RPMI8226 (cell line): ENCODE measurements at places on chromosomes 2 and 18.

DNA sequence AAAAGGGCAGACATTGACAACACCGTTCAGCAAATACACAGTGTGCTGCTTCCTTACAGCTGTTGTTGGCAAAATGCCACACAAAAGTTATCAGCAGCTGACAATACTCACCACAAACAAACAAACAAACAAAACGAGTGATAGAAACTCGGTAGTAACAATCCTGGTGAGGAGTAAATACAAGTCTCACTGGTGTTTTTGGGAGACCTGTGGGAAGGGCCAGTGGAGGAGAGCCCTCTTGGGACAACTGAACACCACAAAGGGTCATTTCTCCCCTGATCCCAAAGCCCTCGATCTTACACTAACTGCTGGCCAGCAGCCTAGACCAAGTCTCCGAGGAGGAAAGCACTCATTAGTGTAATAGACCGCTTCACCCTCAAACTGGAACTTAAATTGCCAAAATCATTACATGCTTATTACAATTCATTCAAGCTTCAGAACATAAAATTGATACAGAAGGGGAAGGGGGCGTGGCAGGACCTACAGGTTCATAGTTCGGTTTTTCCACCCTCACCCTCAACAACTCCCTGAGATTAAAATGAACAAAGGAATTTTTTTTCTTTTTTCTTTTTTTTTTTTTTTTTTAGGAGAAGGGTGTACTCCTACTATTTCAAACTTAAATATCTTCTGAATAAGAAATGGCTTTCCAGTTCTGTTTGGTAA, 5.0 kb downstream of the AP1S3 start:
- no peak for DNase-seq

- no peak for DNase-seq
These were observed 9.2 kb upstream of the DNAH7 start for GRCh38 chr2:196077821-196078220.

DNA sequence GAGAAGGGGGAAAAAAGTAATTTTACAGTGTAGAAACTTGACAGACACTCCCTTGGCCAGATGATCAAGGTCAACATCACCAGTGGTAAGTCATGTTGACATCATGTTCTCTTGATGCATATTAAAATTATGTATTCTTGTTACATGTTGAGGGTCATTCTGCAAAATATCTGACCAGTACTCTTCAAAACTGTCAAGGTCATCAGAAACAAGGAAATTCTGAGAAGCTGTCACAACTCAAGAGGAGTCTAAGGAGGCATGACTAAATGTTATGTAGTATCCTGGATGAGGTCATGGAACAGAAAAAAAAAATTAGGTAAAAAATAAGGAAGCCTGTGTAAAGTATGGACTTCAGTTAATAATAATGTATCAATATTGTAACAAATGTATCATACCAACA, 6.3 kb downstream of the SGPP2 start:
- DNase-seq, result no peak

DNA sequence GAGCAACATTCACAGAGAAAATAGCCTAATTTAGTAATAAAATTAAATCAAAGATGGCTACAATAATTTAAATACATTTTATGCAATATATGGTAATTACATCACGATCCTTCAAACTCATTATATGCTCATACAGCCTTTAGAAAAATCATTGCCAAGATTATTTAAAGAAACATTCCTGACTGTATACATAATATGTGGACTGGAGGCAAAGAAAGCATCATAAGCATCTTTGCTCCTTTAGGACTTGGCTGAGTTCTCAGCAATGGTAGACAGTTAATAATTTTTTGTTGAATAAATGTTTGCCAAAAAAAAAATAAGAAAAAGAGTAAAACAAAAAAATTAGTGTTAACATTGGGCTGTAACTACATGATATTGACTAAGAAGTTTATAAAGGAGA, 26.9 kb downstream of the NCKAP5 start:
- no peak for DNase-seq

DNA sequence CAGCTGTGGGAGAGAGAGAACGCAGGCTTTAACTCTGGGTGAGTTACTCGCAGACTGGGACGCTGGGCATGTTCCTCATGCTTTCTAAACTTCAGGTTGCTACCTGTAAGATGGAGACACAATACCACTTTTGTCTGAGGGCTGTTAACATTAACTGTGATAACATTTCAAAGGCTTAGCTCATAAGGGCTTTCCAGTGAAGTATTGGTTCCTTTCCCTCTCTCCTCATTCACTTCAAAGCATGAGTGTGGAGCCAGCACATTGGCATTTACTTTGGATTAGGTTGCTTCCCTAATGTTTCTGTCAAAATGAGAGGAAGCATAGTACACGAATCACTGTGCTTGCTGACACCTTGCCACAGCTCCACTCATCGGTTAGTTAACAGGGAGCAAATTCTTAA, 30.2 kb downstream of the INSIG2 start:
- DNase-seq, result no peak
